ENCODE measurements at places on chromosomes 5 and 9. TPM values are rescaled to one million over a fixed set of nuclear protein-coding genes. Genes with fewer than 3 reads are reported as not detected.

DNA sequence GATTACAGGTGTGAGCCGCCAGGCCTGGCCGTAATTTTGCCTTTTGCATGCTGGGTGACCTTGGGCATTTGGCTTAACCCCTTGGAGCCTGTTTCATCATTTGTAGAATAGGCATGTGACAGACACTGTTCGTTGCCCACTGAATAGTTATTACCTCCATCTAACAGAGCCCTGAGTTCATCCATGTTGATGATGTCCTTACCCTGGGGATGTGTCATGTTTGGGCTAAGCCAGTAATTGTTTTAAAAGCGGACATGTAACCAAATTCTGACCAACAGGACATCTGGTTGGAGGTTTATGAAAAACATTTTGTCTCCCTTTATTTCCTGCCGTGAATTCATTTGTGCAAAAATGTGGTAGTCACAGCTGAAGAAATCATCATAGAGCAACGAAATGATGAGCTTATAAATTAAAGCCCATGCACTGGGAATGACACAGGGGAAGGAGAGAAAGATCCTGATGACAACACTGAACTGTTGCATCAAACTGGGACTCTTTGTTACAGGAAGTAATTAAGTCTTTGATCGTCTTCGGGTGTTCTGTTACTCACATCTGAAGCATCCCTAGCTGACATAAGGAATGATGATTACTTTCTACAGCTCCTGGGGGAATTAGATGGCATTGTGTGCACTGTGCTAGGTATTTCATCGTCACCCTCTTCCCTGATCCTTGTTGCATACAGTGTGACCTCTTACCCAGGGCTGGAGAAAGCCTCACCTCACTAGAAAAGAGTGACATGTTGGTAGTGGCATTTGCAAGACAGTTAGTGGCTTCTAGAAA is 117.8 kb downstream of the FGF18 start:
- DNase-seq = no peak
- H3K27ac ChIP-seq = no peak overlapping the region
- no peak overlapping the region for H3K4me3 ChIP-seq
- H3K27me3 ChIP-seq = no peaks in the 10 kb centered on the region
- no peaks in the 10 kb centered on the region for H3K4me1 ChIP-seq

- H3K4me3 ChIP-seq = peak overlapping the region; percentile 100
- no peak for DNase-seq
- H3K4me1 ChIP-seq = peaks cover 12% of the 10 kb centered on the region
- peak overlapping the region; percentile 89 for H3K27ac ChIP-seq
Observed at GRCh38 chr9:125190361-125190801, 778 bp upstream of the PPP6C start.

DNA sequence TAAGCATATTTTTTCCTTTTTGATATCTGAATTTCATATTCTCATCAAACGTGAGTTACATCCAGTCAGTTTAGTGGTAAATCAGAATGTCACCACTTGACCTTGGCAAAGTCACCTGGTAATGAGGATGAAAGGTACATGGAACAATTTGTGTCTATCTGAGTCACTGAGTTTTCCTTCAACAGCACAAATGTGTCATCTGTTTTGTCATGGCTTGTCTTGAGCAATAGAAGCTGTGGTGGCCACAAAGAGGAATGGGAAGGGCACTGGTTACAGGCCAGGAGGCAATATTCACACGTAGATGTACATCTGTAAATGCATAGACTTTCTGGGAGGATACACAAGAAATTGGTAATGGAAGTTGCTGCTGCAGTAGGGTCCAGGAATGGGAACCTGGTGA is 8.4 kb upstream of the ZNF474 start:
- no peak overlapping the region for H3K27ac ChIP-seq
- H3K27me3 ChIP-seq = no peaks in the 10 kb centered on the region
- DNase-seq = no peak
- no peak overlapping the region for H3K4me3 ChIP-seq
- H3K4me1 ChIP-seq = no peaks in the 10 kb centered on the region
- no peaks in the 10 kb centered on the region for H3K36me3 ChIP-seq

- peak overlapping the region; percentile 33 for H3K27ac ChIP-seq
- no peak for DNase-seq
- H3K4me3 ChIP-seq = no peak overlapping the region
- H3K4me1 ChIP-seq = no peaks in the 10 kb centered on the region
- no peaks in the 10 kb centered on the region for H3K27me3 ChIP-seq
Observed at GRCh38 chr9:127862075-127863011, 7.9 kb upstream of the ENG start.

- H3K4me1 ChIP-seq = no peaks in the 10 kb centered on the region
- no peaks in the 10 kb centered on the region for H3K27me3 ChIP-seq
- peaks cover under 1% of the 10 kb centered on the region for H3K36me3 ChIP-seq
- H3K4me3 ChIP-seq = no peak overlapping the region
Observed at GRCh38 chr5:641331-641765, 29.2 kb downstream of the CEP72 start.

DNA sequence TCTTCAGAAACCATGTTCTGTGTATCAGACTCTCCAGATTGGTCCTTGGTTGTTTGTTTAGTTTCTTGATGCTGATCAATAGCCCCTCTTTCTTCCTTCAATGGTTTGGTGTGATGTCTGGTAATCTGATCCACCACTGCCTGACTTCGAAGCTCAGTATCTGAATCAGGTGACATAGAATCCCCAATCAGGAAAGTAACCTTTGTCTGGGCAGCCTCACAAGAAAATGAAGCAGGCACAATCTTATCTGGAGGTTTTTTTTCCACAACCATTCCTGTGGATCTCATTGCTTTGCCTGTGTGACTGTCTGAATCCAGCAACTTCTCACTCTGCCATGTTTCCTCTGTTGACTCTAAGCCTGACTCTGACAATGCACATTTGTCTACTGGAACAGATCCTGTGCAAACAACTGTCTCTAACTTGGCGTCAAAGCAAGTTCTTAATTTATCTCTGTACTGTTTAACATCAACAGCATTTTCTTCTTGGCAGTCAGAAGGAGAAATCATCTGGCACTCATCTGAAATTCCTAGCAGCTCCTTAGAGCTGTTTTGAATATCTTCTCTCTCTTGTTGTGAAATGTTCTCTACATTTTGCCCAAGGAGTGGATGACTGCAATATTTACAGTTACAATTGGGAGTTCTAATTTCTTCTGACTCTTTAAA is 37.1 kb upstream of the RAPGEF6 start:
- H3K27ac ChIP-seq = no peak overlapping the region
- no peak for DNase-seq
- H3K4me3 ChIP-seq = no peak overlapping the region

DNA sequence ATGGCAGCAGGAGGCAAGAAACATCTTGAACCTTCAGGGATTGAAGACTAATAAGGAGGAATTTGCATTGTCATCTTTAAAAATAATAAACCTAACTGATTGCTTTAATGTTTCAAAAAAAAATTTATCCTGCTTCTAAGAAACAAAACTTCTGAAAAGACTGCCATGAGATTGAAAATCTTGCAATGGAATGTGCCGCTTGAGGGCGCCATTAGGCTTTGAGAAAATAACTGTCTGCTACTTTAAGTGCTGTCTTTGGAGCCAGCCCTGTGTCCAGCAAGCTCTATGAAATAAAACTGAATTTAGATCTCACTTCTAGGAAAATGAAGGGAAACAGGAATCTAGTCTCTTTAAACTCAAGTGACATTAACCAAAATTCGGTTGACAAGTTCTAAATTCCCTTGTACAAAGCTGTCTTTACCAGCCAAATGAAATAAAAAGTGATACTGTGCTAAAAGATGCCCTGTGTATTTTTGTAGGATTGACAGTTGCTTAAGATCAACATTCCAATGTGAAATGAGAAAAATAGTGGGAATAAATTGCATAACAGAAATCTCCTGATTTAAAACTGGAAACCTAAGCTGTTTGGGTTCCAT is 79.4 kb downstream of the ESM1 start:
- no peaks in the 10 kb centered on the region for H3K4me1 ChIP-seq
- no peaks in the 10 kb centered on the region for H3K27me3 ChIP-seq
- no peak overlapping the region for H3K4me3 ChIP-seq
- peak; percentile 25 for DNase-seq

DNA sequence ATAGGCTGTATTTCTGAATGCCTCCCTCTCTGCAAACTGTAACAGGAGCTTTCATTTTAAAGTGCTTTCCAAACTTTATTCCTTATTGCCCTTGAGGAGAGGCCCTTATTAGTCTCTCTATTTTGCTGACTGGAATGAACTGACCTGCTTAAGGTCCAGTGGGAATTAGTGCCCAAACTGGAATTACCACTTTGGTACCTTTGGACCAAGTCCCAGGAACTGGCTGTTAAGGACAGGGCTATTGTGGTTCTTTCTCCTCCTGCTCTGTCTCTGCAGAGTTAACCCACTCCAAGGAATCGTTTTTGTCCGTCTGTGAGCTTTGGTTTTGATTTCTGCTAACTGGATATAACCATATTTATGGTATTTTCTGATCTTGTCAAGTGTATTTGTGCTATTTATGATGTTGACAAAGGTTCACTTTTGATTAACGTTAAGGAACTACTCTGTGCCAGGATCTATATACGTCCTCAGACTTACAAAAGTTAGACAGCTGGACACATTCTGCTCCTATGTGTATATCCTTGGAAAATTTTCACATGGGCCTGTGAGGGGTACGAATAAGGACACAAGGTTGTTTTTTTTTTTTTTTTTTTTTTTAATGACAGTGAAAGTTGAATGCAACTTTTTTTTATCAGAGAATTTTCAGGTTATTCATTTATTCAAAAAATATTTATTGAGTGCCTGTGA is 189.1 kb upstream of the ANKRD55 start:
- DNase-seq = no peak
- H3K36me3 ChIP-seq = no peaks in the 10 kb centered on the region
- H3K27me3 ChIP-seq = no peaks in the 10 kb centered on the region
- H3K27ac ChIP-seq = peak overlapping the region; percentile 62

DNA sequence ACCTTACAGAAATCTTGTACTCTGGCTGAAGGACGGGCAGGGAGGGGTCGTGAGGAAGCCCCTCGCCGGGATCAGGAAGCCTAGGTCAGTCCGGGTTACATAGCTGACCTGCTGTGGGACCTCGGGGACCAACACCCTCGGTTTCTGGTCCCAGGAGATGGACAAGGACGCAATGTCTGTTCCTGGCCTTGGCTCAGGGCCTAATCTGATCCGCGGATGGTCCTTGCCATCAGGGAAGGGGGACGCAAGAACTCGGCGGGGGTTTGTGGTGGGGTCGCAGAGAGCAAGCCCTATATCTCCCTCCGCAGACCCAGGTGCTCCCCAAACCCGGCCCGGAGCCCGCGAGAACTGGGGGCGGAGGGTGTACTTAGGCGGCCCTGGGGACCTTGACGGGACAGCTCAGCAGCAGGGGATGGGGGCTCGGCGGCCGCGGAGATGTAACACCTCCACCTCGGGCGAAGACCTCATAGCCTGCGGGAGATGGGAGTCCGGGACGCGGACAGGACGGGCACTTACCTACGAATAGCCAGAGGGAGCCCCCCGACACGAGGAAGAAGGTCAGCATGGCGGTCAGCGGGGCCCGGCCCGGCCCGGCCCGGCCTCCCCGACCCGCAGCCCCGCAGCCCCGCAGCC is 353 bp downstream of the ACSL6 start:
- no peak overlapping the region for H3K27ac ChIP-seq
- H3K27me3 ChIP-seq = no peaks in the 10 kb centered on the region
- H3K4me3 ChIP-seq = peak overlapping the region; percentile 45
- no peak for DNase-seq
- H3K36me3 ChIP-seq = no peaks in the 10 kb centered on the region

GRCh38 chr9:11338130-11338529 is 725.3 kb upstream of the PTPRD start:
- H3K27ac ChIP-seq = no peak overlapping the region
- no peaks in the 10 kb centered on the region for H3K36me3 ChIP-seq
- H3K4me3 ChIP-seq = no peak overlapping the region
- no peak for DNase-seq

DNA sequence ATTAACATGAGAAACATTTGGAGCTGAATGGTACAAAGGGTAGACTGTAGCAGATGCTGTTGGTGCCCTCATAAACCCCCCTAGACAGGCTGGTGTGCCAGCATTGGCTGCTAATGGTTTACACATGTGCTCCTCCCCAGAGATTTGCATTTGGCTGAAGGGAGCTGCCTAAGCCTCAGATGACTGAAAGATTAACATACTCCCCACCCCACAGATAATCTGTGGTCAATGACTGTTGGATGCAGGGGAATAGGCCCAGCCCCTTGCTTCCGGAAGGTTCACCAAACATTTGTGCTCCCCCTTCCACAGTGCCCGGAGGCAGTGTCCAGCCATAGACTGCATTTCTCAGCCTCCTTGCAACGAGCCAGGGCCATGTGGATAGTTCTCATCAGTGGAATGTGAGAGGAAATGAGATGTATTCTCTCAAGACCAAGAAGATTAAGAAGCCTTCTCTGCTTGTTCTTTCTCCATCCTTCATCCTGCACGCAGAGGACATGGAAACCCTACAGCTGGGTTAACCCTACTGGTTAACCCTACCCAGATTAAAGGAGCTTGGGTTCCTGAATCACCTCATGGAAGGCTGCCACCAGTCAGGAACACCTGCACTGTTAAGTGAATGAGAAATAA is 79.6 kb downstream of the PHAX start:
- H3K27me3 ChIP-seq = no peaks in the 10 kb centered on the region
- H3K4me3 ChIP-seq = no peak overlapping the region
- H3K27ac ChIP-seq = no peak overlapping the region
- no peak for DNase-seq
- no peaks in the 10 kb centered on the region for H3K4me1 ChIP-seq
- no peaks in the 10 kb centered on the region for H3K36me3 ChIP-seq

GRCh38 chr9:130306823-130307666 is 41.5 kb downstream of the HMCN2 start:
- no peak overlapping the region for H3K4me3 ChIP-seq
- H3K27me3 ChIP-seq = no peaks in the 10 kb centered on the region
- no peak overlapping the region for H3K27ac ChIP-seq
- no peaks in the 10 kb centered on the region for H3K36me3 ChIP-seq
- peak; percentile 17 for DNase-seq

GRCh38 chr9:108434502-108434901 is 421.3 kb downstream of the ACTL7B start:
- no peak overlapping the region for H3K27ac ChIP-seq
- H3K36me3 ChIP-seq = no peaks in the 10 kb centered on the region

DNA sequence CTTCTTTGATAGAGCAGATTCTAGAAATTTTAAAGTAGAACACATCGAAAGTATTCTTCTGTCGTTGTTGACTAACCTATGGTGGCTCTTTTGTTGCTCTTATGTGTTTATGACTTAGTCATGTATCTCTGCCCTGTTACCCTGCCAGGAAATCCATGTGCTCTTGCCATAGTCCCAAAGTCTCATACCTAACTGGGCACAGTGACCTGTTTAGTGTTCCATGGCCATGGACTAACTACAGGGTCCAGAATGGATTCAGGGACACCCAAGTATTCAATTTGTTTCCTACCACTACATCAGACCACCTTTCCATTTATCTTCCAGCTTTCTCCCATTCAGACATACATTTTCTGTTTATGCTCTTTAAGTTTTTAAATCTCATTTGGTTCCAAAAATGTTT is 18.0 kb downstream of the SLC44A1 start:
- no peaks in the 10 kb centered on the region for H3K27me3 ChIP-seq
- H3K4me3 ChIP-seq = no peak overlapping the region
- no peak overlapping the region for H3K27ac ChIP-seq
- H3K36me3 ChIP-seq = no peaks in the 10 kb centered on the region
- H3K4me1 ChIP-seq = no peaks in the 10 kb centered on the region
- DNase-seq = no peak

The SLC6A7 gene
- polyA plus RNA-seq = not detected

The COL23A1 gene
- polyA plus RNA-seq = 0.30 TPM

The IFNA21 gene
- not detected for polyA plus RNA-seq

The DNAJC18 gene
- 1.6 TPM for polyA plus RNA-seq

Data from pancreas (tissue), 10 donors.